ENCODE measurements at places on chromosomes 4 and X. TPM values are rescaled to one million over a fixed set of nuclear protein-coding genes. Genes with fewer than 3 reads are reported as not detected.

DNA sequence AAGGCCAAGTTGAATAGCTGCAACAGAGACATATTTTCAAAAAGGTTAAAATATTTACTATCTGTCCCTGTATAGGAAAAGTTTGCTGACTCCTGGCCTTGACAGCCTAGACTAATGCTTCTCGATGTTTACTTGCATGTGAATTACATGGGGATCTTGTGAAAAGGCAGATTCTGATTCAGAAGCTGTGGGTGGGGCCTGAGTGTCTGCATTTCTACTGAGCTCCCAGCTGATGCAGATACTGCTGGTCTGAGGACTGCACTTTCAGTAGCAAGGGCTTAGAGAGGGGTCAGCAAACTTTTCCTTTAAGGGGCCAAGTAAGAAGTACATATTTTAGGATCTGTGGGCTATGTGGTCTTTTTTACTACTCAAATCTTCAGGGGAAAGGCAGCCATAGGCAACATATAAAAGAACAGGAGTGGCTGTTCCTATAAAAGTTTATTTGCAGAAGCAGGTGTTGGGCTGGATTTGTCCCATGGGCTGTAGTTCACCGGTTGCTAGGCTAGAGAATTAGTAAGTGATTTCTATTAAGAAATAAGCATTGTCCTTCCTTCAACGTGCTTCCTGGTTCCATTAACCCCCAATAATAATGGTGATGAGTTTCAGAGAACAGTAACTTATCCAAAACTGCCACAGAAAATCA is 97.2 kb upstream of the PDE5A start:
- DNase-seq: no peak

- no peak for DNase-seq
Measured at GRCh38 chr4:82711158-82711785, 87.3 kb downstream of the SCD5 start.

- no peak for DNase-seq
Measured at GRCh38 chr4:7717161-7717560, 222.5 kb downstream of the AFAP1 start.

DNA sequence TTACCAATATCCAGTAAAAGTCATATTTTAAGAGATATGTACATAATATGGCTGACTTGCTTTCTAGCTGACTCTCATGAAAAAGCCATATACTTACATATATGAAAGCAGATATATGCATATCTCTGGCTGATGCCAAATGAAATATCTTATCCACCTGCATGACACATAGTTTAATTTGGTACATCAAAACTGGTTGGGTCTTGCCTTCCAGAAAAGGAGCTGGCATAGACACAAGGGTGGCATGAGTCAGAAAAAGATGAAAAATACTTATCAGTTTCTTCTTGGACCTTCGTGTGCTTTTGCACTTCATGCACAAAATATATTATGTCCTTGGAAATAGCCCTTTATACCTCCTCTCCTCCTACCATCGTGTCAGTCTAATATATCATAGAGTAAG is 32.1 kb downstream of the TIGD4 start:
- DNase-seq: no peak

LDB2 gene
- total RNA-seq: 149 TPM

NAP1L2 gene
- 3.7 TPM for total RNA-seq

KIT gene
- 16.8 TPM for total RNA-seq

All from spleen (tissue), 13 donors.